NCI-H187 (cell line): ENCODE measurements at places on chromosomes 2 and 18.

GRCh38 chr2:144140891-144141290 lies 379.0 kb downstream of the ZEB2 start:
- no peak for DNase-seq

DNA sequence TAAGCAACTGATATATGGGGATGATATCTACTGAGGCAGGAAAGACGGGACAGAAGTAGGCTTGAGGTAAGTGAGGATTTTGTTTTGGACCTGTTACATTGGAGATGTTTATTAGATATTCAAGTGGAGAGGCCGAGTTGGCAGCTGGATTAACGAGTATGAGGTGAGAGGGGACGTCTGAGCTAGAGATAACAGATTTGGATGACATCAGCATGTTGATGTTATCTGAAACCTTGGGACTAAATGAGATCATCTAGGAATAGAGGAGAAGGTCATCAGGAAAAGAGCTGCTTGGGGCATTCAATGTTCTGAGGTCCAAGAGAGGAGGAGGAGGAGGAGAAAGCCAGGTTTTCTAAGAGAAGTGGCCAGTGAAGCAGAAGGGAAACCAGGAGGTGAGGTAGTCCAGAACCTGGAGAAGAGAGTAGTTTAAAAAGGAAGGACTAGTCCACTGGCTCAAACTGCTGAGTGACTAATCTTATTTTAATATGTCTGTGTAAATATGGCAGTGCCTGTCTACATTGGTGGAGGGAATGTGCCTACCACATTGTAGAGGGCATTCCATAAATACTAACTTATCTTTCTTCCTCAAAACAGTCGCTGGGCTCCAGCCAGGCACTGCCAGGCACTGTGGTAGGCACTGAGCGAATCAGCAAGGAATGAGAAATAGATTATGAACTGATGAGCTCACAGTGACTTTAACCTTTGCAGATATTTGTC lies 488.3 kb downstream of the DLGAP1 start:
- no peak for DNase-seq

GRCh38 chr18:8706791-8707555 lies 1.6 kb downstream of the MTCL1 start:
- no peak for DNase-seq

DNA sequence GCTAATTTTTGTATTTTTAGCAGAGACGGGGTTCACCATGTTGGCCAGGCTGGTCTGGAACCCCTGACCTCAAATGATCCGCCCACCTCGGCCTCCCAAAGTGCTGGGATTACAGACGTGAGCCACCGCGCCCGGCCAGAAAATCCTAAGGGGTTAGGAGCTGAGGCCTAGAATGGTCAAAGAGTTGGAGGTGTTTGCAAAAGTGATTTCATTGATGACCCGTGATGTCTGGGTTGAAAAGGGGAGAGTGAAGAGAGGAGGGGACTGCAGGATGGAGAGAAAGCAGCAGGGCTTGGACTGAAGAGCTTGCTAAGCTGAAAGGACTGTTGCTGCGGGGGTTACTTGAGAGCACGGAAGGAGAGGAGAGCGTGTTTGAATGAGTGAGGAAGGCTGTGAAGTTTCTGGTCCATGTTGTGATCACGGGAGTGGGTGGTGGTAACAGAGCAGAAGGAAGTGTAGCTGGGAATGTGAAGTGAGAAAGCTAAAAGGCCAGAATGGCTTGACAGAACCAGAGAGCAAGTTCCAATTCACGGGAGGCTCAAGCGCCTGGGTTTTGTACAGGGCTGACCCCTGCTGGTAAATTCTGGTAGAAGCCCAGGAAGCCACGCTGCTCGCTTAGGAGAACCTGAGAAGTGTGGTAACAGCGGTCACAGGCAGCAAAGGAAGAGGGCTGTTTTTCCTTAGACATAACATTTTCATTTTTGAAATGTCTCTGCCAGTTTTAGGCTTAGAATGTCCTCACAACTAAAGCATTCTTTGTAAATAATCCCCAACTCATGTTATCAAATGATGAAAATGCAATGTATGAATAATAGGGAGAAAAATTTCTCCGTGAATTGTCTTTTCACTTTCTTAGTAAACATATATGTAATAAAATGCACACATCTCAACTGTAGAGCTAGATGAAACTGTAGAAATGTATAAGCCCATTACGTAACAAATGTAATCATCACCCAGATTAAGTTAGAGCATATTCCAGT lies 40.5 kb upstream of the ACTR2 start:
- peak; percentile 70 for DNase-seq

DNA sequence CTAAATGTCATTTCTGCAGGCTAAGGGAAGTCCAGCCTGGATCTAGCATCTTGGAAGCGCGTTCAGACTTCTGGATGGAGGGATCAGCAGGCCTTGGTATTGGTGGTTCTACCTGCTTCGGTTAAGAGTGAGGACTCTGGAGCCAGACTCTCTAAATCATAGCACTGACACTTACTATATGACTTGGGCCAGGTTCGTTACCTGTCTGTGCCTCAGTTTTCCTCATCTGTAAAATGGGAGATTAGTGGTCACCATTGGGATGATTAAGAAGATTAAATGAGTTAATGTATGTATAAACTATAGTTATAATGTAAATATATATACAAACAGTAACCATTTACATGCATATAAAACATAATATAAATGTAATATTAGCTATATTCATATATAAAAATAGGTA lies 995 bp upstream of the ICOS start:
- no peak for DNase-seq

- DNase-seq: no peak
Observed at GRCh38 chr2:224551693-224552092, 33.5 kb downstream of the CUL3 start.

GRCh38 chr2:604854-605524 lies 72.2 kb downstream of the TMEM18 start:
- no peak for DNase-seq
